ENCODE measurements at places on chromosomes 1 and 21.

- no peak for DNase-seq
Measured at GRCh38 chr1:160338580-160338979, 4.5 kb downstream of the COPA start.

DNA sequence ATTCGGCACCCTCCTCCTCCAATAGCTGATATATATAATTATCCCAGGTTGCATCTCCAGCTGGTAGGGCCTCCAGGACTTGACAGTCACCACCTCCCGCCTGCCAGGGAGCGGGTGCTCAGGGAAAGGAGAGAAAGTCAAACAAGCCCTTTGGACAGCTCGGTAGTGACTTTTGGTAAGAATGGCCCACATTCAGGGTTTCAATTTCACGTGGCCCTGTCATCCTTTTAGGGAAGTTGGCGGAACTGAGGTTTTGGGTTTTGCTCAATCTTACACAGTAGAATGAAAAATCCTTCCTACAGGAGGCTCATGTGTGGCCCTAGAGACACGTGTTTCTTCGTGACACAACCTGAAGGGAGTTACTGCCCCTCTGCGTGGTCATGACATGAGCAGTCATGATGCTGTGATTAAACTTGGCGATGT is 44.2 kb downstream of the CAPN8 start:
- no peak for DNase-seq

GRCh38 chr1:232675260-232675659 is 45.3 kb upstream of the SIPA1L2 start:
- DNase-seq = no peak

GRCh38 chr21:31929548-31929947 is 56.7 kb downstream of the HUNK start:
- no peak for DNase-seq

DNA sequence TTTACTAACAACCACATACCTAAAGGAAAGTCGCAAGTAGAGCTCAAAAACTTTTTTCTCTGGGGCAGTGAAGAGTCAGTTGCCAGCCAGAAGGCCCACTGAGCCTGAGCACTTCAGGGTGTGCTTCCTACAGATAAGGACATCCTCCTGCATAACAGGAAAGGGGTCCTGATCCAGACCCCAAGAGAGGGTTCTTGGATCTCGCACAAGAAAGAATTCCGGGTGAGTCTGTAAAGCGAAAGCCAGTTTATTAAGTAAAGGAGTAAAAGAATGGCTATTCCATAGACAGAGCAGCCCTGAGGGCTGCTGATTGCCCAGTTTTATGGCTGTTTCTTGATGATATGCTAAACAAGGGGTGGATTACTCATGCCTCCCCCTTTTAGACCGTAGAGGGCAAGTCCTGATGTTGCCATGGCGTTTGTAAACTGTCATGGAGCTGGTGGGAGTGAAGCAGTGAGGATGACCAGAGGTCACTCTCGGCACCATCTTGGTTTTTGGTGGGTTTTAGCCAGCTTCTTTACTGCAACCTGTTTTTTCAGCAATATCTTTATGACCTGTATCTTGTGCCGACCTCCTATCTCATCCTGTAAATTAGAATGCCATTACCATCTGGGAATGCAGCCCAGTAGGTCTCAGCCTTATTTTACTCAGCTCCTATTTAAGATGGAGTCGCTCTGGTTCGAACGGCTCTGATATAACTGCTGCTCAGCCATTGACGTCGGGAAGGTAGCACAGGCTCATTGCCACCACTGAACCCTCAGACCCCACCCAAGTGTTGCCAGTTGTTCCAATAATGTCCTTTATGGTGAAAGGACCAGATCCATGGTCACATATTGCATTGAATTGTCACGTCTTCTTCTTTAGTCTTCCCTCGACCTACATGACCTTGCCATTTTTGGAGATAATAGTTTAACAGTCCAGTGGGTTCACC is 96.6 kb upstream of the ERRFI1 start:
- no peak for DNase-seq

DNA sequence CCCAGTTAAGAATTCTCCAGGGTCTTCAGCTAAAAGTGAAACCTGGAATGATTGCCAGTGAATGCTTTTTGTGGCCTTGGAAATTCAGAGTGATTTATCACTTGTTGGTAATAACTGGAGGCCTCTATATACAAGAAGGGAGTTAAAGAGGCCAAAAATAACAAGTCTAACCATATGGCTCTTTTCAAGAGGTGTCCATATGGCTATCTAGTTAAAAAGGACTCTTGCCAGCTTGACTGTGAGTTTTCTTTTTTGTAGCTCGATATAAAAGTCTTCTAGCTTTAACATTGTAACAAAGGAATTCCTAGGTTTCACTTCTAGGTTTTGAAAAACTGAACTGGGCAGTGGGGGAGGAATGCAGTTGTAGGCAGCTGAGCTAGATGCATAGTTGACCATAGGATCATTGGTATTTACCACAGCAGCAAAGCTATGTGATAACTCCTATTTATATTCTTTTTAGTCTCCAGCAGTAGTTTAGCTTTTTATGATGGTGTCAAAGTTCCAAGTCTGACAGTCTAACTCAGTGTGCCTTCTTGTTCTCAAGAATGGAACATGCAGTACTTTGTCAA is 44.4 kb downstream of the CACHD1 start:
- no peak for DNase-seq
